ENCODE measurements at places on chromosomes 6 and 20. TPM values are rescaled to one million over a fixed set of nuclear protein-coding genes. Genes with fewer than 3 reads are reported as not detected.

DNA sequence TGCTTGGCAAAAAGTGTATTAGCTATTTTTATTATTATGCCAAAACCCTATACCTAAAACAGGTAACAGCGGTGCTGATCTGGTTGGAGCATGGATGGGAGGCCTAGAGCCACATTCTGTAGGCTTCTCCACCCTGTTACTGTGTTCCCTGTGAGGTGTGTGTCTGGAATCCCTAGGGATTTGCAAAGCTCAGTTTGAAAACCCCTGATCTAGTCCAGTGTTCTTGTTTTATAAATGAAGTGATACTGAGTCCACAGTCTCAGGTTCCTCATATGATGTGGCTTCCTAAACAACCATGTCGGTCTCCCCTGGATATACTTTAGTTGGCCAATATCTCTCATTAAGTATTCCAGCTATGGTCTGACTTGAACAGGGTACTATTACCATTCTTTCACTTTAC is 16.3 kb downstream of the ACSS2 start:
- DNase-seq: no peak

GRCh38 chr20:50467174-50467573 is 43.0 kb upstream of the PTPN1 start:
- no peak for DNase-seq

DNA sequence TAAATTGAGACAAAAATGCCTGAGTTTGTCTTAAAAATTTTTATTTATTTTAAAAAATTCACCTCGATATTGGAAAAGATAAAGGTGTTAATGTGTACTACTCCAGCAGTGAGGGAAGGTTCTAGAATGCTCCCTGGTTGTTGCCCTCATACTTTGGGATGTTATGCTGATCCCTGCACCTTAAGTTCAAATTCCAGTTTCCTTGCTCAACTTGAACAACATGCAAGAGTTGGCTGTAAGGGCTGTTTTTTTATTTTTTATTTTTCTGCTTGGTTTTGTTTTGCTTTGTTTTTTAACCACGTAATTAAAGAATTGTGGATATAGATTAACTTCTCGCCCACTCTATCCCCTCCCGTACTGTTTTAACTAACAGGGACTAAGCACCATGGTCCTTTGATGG is 158.7 kb upstream of the CITED2 start:
- DNase-seq: no peak

ZBTB46 gene
- 3.3 TPM for total RNA-seq

DNA sequence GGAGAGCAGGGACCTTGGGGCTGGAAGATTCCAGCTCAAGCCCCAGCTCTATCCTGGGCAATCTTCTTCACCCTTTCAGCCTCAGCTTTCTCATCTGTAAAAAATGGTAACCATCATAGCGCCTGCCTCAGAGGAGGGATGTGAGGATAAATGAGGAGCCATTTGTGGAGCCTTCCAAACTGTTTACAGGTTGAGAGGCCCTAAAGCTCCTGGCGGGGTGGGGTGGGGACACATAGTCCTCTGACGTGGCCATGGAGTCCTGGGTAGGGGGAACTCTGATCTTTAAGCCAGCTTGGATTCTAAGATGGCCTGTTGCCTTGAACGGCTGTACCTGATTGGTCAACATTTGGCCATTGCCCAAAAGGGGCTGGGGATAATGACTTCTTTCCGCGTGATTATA is 111.1 kb downstream of the TOX2 start:
- DNase-seq: no peak

EYA4 gene
- total RNA-seq: 0.66 TPM

DNA sequence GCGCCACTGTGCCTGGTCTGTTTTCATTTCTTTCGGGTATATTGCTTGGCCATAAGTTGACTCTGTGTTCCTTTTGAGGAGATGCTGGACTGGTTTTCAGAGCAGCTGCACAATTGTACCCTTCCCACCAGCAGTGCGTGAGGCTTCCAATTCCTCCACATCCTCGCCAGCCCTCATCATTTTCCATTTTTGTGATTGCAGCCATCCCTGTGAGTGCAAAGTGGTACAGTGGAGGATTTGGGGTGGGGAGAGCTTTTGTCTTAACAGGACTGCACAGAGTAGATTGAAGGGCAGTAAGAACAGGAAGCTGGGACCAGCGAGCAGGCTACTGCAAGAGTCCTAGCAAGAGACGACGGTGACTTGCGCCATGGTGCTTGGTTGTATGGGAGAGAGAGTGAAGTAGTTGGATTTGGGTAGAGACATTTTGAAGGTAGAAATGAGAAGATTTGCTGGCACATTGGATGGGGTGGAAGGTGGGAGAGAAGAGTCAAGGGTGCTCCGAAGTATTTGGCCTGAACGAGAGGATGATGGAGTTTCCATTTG is 18.3 kb downstream of the BCAS4 start:
- DNase-seq: no peak

GRCh38 chr6:158131926-158132325 is 36.1 kb downstream of the SERAC1 start:
- no peak for DNase-seq

DNA sequence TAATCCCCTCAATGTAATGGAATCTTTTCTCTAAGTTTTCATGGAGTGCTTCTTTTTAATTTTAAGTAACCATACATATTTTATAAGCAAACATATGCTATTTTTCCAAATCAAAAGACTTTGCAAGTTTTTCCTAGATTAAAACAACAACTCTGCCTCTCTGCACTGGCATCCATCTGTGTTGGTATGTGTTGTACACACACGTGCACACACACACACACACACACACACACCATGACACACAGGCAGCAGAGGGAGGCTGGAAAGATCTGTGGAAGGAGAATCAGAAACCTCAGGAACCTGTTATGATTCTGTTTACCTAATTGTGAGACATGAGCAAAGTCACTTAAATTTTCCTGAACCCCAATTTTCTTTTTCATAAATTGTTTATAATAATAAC is 295.0 kb upstream of the PRDM1 start:
- no peak for DNase-seq

GRCh38 chr6:138234363-138234762 is 16.1 kb upstream of the PBOV1 start:
- DNase-seq: no peak

DNA sequence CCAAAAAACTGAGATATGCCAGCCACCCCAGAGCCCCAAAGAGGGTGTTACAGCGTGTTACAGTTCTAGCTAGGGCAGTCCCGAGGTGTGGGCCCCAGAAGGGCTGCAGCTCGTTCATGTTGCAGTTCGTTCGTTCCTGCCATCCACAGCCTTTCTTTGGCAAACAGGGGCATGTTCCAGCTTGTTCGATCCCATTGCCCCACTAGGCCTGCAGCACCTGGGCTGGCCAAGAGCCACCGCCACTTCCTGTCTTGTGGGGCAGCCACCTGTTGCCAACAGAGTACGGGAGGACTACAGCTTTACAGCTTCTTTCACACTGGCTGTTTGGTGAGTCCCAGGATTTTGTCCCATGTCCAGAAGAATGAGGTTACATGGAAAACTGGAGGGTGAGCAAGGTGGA is 198.1 kb downstream of the MMUT start:
- no peak for DNase-seq

Data from mucosa of descending colon (tissue), 3 donors.